ENCODE measurements at places on chromosomes 5 and 9.

- no peak for DNase-seq
These were observed 7.2 kb downstream of the NINJ1 start for GRCh38 chr9:93126825-93127368.

DNA sequence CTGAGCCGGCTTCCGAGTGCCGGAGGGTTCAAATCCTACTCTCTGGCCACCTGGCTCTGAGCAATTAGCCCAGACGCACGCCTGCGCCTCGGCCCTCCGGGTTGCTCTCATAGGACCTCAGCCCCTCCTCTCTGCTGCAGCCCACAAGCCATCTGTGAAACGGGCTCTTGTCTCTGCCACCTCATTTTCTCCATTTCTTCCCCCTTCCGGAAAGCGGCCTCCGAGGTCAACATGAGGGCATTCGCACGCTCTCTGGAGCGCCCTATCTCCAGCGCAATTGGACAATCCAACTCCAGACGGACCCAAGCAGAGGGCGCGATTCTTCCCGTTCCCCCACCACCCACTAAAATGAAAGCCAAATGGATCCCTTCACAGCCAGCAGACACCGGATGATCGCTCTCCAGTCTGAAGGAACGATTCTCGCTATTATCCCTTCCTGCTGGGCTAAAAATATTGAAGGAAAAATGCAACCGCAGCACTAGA lies 41.5 kb downstream of the VAV2 start:
- DNase-seq: no peak

- DNase-seq: no peak
These were observed 26.4 kb upstream of the F2R start for GRCh38 chr5:76689321-76690036.

DNA sequence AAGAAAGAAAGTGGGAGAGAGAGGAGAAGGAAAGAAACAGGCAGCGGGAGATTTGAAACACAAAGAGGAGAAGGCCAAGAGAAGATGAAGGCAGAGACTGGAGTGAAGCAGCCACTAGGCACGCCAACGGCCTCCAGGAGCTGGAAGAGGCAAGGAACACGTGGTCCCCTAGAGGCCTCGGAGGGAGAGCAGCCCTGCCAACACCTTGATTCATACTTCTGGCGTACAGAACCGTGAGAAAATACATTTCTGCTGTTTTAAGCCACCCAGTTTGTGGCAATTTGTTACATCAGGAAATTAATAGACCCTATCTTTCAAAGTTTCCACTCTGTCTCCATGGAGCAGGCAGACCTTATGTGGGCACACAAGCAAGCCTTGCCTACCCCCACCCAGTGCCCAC lies 133.4 kb downstream of the ACTL7B start:
- DNase-seq: no peak

GRCh38 chr9:10614196-10614800 lies 1.5 kb upstream of the PTPRD start:
- DNase-seq: no peak

- DNase-seq: no peak
These were observed 205.3 kb downstream of the DEPDC1B start for GRCh38 chr5:60494635-60495034.

- DNase-seq: peak; percentile 36
These were observed 122.2 kb downstream of the LHX2 start for GRCh38 chr9:124133727-124134126.

- DNase-seq: no peak
These were observed 63.2 kb downstream of the ERCC6L2 start for GRCh38 chr9:95938724-95939123.

GRCh38 chr5:167355346-167355745 lies 936.1 kb upstream of the WWC1 start:
- DNase-seq: no peak

DNA sequence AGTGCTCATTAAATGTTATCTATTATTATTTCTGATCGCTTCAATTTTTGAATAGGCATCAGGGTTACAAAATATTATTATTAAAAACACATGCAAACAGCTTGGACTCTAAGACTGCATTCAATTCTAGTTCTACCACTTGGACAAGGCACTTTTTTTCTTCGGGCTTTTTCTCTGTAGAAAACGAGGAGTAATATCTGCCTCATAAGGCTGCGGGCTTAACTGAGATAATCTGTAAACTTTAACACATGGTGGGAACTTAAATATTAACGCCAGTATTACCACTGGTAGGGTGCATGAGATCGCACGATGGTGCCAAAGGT lies 511 bp upstream of the SPDL1 start:
- DNase-seq: no peak

GRCh38 chr5:112308608-112309007 lies 110.5 kb downstream of the EPB41L4A start:
- DNase-seq: no peak

- DNase-seq: no peak
These were observed 57.6 kb upstream of the GRHPR start for GRCh38 chr9:37364751-37365360.

GRCh38 chr5:78472469-78473106 lies 112.2 kb downstream of the SCAMP1 start:
- peak; percentile 59 for DNase-seq

- DNase-seq: no peak
These were observed 29.7 kb downstream of the ZNF462 start for GRCh38 chr9:106892632-106893031.

GRCh38 chr9:131398204-131398603 lies 4.3 kb downstream of the PRRC2B start:
- DNase-seq: peak; percentile 83

- no peak for DNase-seq
These were observed 18.7 kb downstream of the HCN1 start for GRCh38 chr5:45677524-45677923.

DNA sequence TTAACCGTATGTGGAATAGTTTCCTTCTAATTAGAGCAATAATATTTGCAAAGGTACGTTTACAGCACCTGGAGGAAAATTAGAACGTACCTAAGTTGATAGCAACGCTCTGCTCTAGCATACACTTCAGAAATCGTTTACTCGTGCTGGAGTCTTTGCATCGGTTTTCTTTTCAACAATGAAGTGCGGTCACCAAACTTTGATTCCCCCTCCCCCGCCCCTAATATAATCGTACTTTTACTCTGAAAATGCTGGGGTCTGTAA lies 506 bp downstream of the ADAMTS19 start:
- DNase-seq: peak; percentile 14

DNA sequence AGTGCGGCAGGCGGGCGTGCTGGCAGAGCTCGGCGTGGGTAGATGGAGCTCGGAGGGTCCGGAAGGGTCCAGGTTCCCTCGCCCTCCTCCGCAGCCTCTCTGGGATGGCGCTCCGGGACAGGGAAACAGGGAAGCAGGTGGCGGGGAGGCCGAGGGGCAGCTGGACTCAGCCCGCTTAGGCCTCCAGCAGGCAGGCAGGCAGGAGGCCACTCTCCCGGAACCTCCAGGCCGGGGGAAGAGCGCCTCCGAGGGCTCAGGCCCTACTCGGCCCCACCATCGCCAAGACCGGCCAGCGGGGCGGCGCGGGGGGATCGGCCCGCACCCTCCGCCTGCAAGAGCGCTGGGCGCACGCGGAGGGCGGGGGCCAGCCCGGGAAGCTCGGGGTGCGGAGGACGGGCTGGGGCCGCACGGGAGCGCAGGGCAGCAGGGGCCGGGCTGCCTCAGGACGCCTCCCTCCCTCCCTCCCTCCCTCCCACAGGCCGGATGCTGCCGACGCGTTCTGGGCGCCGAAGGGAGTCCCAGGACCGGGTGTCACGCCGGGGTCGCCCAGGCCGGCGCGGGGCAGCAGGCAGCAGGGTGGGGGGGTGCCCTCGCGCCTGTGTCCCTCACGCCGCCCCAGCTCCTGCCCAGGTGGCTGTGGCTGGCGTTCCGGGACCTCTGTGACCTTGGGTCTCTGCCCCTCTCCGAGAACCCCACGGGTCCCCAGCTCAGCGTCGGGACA lies 977 bp downstream of the MGAT4B start:
- no peak for DNase-seq

GRCh38 chr9:96270236-96270744 lies 31.7 kb downstream of the HSD17B3 start:
- DNase-seq: no peak

GRCh38 chr5:13771011-13771571 lies 173.4 kb downstream of the DNAH5 start:
- no peak for DNase-seq

- no peak for DNase-seq
These were observed 181.5 kb downstream of the IRX2 start for GRCh38 chr5:2569774-2570542.

DNA sequence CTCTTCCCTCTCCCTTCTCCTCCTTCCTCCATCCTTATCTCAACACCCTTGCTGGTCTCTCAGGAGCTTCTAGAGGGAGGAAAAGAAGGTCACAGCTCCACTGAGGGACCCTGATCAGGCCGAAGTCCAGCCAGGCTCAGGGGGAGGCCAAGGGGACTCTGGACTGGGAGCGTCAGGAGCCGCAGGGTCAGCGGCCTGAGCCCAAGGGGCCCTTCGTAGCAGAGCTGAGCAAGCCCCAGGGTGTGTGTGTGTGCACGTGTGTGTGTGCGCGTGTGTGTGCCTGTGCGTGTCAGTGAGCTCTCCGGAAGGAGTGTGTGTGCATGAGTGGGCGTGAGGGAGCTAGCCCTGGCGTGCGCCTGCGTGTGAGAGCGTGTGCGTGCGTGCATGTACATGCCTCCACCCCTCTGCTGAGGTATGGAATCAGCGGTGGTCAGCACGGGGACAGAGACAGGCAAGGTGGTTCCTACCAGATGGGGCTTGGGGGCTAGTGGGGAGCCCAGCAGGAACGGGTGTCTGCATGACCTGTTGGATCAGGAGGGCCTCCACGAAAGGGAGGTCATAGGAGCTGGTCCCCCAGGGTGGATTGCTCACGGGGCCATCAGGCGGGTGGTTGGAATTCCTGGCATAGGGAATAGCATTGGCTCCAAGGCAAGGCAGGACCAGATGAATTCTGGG lies 10.0 kb upstream of the AGPAT2 start:
- DNase-seq: no peak

GRCh38 chr5:132225165-132226032 lies 2.3 kb downstream of the P4HA2 start:
- no peak for DNase-seq

- DNase-seq: no peak
These were observed 403.5 kb upstream of the IRX4 start for GRCh38 chr5:2286250-2286649.

DNA sequence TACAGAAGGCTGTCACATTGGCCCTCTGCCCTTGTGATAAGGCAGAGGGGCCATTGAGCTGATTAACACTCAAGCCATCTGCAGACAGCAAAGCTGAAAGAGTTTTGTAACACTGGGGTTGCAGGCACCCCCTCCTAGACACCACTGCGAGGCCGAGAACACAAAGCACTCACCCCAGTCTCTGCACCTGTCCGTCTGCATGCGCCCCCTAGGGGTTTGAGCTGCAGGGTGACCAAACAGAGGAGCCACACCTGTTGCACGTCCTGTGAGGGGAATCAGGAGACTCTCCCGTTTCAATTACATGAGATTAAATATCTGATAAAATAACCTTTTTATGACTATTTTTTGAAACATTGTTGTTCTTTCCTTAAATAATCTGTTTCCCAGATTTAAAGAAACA lies 1180.4 kb downstream of the CDH9 start:
- DNase-seq: no peak

GRCh38 chr5:55003432-55004065 lies 18.2 kb upstream of the ESM1 start:
- no peak for DNase-seq

DNA sequence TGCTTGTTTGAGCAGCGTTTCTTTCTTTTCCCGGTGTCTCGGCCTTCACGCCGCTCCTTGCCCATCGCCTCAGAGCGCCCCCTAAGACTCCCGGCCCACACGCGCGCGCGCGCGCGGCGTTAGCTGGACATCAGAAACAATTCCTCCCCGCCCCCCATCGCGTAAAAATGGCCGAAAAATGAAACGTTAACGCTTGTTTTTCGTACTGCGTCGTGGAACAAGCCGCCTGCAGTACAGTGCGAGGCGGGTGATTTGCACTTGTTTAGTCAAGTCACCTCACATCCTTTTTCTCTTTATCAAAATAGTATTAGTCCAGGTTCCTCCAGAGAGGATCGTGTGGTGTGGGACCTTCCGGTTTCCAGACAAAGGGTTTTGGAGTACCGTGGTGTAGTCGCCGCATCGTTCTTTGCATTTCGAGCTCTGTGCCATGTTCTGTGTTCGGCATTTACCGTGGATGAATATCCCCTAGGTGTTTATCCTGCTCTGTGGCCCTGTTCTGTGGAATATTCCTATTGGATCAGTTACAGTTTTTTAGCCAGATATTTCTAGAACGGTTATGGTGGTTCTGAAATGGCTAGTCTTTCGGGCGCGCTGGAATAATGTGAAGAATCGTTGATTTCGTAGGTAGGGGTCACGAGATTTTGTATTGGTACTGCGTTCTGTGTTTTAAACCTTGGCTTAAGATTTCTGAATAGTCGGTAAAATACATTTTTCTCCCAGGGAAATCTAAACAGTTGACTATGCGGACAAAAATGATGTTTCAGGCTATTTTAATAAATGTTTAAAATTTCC lies 1.0 kb downstream of the MATR3 start:
- peak; percentile 68 for DNase-seq

- no peak for DNase-seq
These were observed 908.7 kb upstream of the CDH9 start for GRCh38 chr5:27947088-27947487.

DNA sequence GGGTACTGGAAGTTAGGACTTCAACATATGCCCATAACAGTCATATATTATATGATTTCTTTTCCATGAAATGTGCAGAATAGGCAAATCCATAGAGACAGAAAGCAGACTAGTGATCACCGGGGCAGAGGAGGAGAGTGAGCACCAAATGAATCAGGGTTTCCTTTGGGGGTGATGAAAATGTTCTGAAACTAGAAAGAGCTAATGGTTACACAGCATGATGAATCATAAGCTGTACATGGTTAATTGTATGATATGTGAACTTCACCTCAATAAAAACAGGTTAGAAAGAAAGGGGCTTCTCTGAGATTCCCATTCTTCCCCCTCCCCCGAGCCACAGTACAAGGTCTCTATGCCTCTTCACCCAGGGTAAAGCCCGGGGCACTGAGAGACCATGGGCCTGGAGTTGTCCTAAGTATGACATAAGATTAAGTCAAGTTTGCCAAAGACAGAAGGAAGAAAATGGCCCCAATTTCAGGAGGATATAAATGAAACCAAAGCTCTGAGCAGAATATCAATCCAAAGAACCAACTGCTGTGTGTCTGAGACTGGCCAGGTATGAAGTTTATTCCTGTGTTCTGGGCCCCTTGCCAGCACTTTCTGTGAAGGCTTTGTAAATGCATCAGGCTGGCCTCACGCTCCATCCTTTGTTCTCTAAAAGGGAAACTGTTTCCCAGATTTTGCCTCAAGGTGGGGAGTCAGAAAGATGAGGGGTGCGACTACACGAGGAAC lies 243.8 kb downstream of the CDK5RAP2 start:
- no peak for DNase-seq

- DNase-seq: no peak
These were observed 52.4 kb downstream of the GTF3C4 start for GRCh38 chr9:132722564-132723065.

Measured in hematopoietic multipotent progenitor cell (in vitro differentiated cells).